ENCODE measurements at places on chromosomes 3 and 15.

DNA sequence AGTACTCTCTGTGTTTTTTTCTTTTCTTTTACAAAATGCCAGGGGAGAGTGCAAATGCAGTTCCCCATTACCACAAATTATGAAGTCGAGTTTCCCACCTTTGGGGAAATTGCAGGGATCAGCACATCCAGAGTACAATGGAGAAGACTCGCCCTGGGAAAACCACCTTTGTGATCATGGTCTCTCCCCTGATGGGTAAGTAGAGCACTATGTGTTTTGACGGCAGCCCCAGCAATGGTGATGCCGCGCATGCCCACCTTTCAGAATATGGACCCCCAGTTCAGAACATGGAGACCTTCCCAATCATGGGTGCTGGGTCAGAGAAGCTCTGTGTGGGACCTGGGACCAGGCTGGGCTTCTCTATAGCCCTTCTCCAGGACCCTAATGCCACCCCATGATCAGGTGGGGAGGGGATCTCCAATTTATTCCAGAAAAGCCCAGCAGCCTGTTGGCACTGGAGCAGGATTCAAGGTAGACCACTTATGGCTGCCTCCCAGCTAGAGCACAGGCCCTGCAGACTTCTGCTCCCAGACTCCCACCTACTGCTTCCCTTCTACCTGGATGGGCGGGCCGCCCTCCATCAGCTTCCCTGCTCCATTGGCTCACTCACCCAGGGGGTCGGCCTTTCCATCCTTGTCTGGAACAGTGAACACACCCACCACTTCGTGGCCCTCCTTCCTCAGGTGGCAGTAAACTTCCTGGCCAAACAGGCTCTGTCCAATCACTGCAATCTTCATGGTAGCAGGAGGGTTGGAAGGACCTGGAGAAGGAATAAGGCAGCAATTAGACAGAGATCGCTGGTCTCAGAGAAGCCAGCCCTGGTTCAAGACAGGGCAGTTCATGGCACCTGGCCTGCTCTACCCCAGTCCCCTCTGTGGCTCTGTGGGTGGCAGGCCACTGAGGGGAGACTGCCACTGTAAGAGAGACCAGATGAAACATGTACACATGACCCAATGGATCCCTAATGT lies 19.9 kb downstream of the ALDH1L1 start:
- DNase-seq, result no peak

DNA sequence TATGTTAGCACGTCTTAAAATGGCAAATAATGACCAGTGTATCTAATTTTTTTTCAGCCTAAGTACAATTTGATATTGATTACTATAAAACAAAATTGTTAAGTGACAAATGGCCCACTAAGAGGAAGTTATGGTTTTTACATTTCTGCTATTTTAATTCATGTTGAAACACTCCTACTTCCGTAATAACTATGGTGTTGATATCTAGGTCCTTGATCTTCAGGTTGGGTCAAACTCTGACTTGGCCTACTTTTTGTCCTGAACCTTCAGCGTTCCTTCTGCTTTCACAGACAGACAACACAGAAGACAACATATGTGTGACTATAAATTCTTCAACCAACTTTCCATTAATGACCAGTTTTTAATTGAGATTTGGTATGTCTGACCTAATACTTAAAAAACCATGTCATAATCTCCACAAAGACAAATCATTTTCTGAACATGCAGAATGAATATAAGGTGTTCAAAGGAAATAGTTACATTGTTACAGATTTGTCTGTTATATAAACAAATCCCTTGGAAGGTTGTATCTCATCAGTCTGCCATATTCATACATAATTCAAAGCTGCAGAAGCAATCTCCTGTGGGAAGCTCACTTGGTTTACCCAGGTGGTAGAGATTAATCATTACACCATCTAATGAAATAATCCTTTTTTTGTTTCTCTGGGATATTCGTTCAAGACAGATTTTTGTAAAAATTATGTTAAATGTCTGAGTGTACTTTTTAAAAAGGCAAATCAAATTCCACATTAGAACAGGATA lies 92.1 kb upstream of the TSPAN3 start:
- DNase-seq, result no peak

DNA sequence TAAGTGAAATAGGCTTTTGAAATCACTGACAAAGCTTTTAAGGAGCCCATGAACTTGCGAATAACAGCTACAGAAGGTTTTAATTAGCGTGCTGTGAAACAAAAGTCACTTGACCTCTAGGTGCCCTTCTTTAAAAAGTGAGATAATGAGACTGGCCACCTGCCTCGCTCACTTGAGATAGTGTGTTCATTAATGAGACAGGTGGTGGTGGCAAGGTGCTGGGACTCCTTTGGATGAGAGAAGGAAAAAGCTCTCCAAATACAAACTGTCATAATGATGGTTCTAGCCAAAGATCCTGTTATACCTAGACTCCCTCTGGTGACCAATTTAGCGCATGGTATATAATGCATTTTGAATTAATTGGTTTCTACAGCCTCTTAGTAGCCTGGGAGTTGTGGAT lies 22.7 kb upstream of the IREB2 start:
- no peak for DNase-seq

DNA sequence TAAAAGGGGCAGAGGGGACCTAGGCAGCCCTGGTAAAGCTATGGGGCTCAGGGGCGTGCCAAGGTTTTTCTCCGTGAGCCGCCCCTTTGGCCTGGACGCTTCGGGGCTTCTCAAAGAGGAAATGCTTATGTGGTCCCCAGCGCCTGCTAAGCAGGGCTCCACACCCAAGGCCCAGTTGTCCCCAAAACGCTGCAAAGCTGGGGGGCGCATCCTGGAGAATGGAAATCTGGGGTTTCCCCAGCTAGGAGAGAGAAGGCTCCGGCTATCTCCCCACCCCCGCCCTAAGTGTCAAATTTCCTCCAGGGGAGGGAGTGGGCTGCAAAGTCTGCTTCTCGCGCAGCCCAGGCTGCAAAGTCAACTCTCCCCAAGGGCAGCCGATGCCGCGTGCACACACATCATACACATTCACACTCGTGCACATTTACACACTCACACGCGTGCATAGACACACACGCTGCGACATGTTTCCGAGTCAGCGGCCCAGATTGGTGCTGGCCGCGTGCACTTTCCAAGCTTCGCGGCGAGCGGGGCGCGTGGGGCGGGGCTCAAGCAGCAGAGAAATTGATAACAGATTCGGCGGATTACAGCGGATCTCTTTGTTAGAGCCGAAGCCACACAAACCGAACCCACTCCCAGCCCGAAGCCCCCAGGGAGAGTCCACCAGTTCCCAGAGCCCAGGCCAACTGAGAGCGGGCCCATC lies 4.5 kb downstream of the WNT5A start:
- DNase-seq, result no peak

Data from HuH-7.5 (cell line).